ENCODE measurements at places on chromosomes 1 and 21.

- DNase-seq: peak; percentile 39
Measured at GRCh38 chr21:42062236-42063022, 8.7 kb upstream of the UMODL1 start.

- no peak for DNase-seq
Measured at GRCh38 chr1:26839339-26839722, 12.8 kb downstream of the ZDHHC18 start.

GRCh38 chr1:241902391-241903065 lies 54.5 kb downstream of the EXO1 start:
- DNase-seq: no peak

DNA sequence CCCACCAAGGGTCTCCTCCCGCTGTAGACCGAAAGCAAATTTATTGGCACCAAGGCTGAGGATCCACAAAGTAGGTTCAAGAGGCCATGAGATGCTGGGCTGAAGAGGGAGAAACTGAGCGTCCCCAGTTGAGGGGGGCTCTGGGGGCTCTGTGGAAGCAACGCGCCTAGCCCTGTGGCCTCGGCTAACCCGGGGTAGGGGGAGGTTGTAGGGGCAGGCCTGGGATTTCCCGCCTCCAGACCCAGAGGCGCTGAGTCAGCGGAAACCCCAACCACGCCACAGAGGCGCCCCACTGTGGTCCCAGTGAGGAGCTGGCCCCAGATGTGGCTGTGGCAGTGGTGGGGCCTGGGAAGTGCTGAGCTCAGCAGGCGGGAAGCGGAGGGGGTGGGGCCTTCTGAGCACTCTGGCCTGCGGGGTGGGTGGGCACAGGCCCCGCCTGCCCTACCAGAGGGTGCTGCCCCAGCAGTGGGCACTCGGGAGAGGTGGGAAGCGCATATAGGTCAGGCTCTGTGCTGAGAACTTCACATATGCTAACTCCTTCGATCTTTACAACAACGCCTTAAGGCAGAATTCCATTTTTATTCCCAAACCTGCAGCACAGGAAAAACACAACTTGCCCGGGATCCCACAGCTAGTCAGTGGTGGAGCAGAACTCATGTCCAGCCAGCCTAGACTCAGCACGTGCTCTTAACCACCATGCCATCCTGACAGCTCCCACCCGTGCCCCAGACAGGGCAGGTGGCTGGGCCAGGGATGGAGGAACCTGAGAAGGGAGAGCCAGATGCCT lies 1.5 kb upstream of the COL16A1 start:
- no peak for DNase-seq

DNA sequence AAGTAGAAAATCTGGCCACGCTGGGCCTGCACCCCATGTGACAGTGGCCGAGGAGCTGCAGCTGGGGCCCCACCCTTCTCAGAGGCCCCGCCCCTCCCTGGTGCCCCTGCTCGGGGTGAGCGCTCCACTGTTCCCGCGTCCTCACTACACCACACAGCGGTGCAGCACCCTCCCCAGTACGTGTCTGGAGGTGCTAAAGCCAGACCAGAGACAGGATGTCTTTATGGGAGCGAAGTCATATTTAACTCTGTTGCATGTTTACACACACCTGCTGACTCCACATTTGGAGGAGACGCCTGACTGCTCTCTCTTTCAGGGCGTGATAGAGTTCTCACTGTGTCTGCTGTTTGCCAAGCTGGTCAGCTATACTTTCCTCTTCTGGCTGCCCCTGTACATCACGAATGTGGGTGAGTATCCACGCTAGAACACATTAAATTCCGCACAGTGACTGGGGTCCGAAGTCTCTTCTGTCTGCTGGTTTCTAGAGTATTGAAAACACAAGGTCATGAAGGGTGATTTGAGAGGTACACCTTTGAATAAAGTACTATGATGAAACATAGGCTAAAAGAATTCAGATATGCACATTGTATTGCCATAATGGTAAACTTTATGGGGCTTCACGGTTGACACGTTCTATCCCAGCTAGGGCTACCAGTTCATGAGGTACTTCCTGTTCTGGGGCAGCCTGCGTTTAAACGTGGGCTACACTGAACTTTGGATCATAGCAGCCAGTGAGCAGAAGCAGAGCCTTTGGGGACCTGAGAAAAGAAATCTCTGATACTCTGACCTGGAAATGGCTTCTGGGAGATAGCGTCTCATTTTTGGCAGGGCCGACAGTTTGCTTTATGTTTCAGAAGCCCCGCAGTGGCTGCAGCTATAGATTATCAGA lies 48.4 kb downstream of the SLC37A1 start:
- DNase-seq: no peak

- DNase-seq: no peak
Measured at GRCh38 chr1:151976015-151976343, 17.7 kb downstream of the S100A10 start.

DNA sequence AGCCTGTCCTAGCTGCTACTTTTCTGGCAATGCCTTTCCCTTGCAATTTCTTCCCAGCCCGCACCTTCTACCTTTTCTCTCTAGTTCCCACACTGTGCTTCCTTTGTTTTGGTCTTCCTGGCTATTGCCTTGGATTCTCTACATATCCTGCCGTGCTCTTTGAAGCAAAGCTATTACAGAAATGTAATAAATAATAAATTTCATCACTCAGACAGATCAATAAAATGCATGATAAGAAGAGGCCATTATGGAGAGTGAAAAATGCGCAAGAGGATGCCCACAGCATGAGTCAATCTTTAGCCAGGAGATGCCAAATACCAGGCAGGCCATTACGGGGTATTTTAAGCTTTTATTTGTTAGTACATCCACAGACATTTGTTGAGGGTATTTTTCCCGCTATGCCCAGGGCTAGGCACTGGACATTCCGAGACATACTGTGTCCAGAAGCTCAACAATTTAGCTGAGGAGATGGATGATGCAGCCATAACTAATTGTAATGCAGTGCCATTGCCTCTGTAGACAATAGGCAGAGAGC lies 163.6 kb downstream of the ST6GALNAC3 start:
- no peak for DNase-seq

Data from esophagus squamous epithelium (tissue), 5 donors.